T-helper 22 cell (primary cell): ENCODE measurements at places on chromosomes 6 and 20.

DNA sequence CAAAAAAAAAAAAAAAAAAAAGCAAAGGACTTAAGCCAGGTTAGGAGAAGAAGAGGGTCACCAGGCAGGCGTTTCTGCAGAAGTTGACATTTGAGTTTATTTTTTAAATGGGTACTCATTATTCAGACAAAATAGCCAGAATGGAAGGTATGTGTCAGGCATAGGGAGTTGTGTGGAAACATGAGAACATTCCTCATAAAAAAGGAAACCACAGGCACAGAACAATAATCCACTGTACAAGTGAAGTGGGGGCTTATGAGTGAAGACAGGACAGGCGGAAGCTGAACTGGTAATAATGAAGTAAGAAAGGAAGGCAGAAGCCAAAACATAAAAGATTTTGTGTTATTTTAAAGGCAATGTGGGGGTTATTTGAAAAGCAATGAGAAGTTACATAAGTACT is 104.6 kb downstream of the EPB41L2 start:
- DNase-seq: no peak

GRCh38 chr6:25173951-25174474 is 105.2 kb upstream of the CARMIL1 start:
- DNase-seq: no peak

DNA sequence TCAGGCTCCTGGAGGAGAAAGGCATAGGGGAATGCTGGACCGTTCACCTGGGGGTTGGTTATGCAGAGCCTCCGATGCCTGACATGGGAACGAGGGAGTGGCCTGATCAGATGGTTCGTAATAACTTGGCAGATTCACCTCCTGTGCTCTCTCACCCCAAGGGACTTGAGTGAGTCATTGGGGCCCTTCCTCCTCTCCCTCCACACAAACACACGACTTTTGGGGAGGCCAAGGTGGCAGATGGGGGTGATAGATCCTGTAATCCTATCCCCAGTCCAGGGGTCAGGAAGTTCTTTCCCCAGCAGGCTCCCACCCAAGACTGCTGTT is 45.6 kb upstream of the ARFGEF2 start:
- DNase-seq: no peak

- no peak for DNase-seq
Observed at GRCh38 chr20:37396416-37397075, 50.6 kb downstream of the SRC start.

DNA sequence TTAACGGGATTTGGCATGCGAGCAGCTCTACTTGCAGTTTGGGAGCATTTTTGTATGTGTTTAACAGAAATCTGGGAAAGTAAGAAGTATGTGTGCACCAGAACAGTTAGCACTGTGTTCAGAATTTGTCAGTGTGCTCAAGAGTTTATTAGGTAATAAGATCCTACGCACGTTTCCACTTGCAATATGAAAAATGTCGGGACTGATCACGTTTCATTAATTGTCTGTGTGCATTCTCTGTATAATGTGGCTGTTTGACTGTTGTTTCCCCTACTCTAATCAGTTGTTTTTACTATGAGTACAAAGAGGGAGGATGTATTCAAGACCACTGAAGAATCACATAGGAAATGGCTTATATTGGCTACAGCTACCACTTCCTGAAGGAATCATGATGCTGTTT is 349.7 kb upstream of the POU3F2 start:
- DNase-seq: no peak

DNA sequence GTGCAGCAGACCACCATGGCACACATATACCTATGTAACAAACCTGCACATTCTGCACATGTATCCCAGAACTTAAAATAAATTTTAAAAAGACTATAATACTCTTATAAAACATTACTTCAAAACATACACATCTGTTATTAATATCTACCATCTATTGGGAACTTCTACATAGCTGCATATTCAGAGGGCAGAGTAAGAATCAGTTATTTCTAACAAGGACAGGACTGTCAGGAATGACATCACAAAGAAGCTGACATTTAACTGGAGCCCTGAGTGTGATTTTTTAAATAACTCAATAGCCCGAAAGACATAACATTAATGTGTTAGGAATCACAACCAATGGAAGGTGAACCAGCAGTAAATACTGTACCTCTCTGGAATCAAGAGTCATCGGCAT is 276.7 kb upstream of the ECI2 start:
- DNase-seq: no peak

GRCh38 chr6:93048381-93048780 is 371.0 kb downstream of the EPHA7 start:
- no peak for DNase-seq

DNA sequence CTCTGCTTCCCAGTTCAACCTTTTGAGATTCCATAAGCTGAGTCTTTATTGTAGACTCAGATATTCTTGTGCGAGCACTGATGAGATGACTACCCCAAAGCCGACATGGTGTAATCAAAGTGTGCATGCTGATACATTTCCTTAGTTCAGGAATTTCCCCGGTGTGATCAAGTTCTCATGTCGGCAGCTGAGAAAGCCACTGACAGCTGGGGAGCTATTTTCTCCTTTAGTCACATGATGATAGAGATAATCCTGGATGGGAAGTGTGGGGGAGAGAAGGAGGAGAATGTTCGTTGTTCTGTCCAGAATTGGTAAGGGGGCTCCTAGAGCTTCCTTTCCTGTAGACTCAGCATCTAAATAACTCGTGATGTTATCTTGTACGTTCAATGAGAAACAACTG is 7.7 kb upstream of the CAP2 start:
- DNase-seq: no peak

DNA sequence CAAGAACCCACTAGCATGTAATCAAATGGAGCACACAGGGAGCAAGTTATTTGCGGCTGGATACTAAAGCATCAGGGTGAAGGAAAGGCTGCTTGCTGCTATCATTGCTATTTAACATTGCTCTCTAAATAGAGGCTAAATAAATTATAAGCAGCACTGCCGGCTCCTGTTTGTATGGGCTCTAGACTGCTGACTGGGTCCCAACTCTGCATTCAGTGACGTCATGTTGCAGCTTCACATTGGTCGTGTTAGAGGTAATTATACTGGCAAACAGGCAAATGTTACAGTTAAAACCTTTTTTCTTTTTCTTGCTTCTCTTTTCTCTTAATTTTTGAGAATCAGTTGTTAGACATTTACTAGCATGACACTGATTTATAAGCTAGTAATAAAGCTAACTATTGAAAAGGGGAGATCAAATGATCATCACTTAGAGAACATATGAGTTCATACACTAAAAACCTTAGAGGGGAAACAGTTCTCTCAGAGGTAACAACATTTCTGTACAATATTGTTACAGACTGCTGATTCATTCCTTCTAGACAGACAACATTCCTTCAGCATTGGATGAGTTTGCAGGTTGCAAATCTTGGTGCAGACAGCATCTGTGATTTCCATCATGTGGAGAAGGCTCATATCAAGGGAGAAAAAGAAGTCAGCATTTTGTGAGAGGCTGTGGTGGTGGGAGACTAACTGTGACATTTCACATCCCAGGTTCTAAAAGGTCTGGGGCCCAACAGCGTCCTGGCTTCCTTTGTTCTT is 15.9 kb downstream of the RFPL4B start:
- no peak for DNase-seq

GRCh38 chr6:37324131-37325033 is 29.4 kb upstream of the RNF8 start:
- no peak for DNase-seq

GRCh38 chr20:19823971-19824370 is 65.9 kb downstream of the RIN2 start:
- no peak for DNase-seq

DNA sequence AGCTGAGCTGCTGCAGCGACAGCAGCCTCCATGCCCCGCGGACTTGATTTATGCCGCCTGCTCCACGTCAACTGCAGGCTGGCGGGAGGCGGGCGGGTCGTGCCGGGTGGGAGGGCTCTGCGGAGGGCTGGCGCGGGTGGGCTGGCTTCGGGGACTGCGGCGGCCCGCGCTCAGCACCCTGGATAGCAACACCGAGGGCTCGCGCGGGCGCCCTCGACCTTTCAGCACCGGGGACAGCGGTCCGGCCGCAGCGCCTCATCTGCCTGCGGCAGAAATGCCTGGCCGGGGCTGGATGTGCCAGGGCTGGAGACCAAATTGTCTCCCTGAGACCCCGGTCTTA is 792 bp downstream of the SNAP25 start:
- DNase-seq: peak; percentile 44

DNA sequence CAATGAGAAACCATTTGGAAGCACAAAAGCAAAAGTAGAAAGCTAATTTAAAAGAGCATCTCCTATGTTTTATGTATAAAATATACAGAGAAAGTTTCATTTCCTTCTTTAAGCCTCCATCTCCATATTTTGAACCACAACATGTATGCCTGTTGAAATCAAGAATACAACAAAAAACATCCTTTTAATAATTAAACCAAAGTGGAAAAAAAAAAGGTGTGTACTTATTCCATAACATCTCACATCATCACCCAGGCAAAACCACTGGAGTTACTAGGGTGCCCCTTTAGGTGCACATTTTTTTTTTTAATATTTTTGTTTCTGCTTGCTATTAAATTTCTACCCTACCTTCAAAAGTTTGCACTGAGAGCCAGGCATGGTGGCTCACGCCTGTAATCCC is 43.0 kb downstream of the EDN1 start:
- DNase-seq: no peak

- DNase-seq: no peak
Observed at GRCh38 chr6:8993111-8993510, 557.8 kb upstream of the SLC35B3 start.

- no peak for DNase-seq
Observed at GRCh38 chr6:75428204-75428603, 65.4 kb downstream of the FILIP1 start.

- DNase-seq: no peak
Observed at GRCh38 chr20:52652271-52652670, 319.9 kb upstream of the TSHZ2 start.

DNA sequence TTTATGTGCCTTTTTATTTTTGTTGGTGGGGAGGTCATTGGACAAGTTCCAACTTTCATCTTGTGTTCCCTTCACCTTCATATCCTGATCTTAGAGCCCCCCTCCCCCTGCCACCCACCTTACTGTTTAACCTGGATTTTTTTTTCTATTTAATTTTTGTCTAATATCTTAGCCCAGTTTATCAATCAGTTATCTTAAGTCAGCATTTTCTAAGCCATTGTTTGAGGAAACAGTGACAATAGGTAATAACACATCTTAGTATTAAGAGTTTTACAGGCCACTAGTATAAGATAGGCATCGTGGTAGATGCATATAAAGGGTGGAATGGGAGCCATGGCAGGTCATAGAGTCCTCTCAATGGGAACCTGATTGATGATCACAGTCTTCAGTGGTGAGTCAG is 2.4 kb downstream of the ABT1 start:
- DNase-seq: no peak

GRCh38 chr6:9121549-9121948 is 686.2 kb upstream of the SLC35B3 start:
- DNase-seq: no peak

DNA sequence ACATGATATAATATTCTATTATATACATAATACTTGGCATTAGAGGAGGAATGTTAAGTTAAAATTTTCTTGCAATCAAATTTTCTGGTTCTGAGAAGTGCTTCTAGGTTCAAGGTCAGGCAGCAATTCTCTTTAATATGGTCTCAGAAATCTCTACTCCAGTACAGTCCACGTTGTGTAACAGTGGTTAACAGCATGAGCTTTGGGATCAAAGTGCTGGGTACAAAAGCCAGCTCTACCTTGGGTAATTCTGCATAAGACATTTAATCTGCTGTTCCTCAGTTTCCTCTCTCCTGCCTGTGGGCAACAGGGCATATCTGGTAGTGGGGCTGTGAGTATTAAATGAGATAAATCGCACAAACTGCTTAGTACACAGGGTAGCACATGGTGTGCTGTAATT is 437.8 kb downstream of the CDC5L start:
- no peak for DNase-seq

GRCh38 chr20:36866681-36867495 is 9.1 kb upstream of the TLDC2 start:
- no peak for DNase-seq

DNA sequence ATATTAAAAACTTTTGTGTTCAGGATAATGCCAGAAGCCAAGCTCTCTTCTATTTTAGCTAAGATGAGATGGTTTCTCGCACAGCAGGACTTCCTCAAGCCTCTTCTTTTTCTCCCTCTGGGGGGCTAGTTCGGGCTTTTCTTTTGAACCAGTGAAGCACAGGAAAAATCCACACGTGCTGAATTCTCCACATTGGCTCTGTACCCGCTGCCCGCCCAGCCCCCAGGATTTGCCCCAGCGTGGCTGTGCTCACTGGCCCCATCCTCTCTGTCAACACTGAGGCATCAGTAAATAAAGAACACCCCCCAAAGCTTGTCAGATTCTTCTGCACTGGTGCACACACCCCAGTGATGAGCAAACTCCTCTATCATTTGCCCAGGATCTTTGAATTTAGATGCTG is 232.8 kb downstream of the ZNF217 start:
- DNase-seq: no peak

DNA sequence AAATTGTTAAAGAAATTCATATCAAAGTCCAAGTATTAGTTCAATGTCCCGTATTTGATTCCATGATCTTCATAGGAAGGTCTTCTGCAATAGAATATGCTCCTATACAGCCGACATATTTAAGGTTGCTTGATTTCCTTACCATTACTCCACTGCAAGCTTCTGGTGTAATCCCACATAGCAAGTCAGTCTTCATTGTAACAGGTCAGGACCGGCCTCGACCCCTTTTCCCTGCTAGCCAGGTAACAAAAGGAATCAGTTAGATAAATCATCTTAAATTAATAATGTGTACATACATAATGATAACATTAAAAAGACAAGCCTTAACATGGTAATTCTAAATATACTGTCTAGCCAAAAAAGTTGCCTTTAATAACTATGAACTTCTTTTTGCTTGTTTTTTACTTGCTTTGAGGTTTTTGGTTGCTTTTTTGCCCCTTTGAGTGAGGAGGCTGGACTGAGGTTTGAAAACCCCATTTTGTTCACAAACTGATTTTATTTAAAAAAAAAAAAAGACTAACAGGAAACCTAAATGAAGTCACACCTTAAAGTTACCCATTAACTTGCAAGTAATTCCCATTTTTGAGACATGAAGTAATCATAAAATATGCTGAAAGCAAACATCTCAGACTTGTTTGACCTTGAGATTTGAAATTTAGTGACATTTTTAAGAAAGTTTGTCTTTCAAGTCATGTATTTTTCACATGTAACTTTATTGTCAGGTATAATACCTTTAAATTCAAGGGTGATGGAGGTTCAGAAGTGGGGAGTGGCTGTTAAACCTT is 19.2 kb upstream of the SNX14 start:
- no peak for DNase-seq

DNA sequence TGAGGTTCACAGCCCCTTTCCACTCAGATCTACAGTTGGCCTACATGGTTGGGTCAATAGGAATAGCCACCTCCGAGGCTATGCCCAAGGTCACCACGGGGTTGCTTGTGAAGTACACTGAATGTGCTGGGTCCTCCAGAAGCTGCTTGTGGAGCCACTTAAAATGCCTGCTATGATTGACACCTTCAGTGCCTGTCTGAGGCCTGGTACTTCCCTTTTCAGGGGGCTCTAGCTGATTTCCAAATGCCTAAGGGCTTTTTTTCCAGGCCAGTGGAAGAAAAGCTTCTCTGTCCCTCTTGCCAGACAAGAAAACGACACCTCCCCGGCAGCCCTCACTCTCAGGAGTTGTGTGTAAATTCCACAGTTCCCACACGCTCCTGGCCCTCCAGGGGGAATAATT is 6.3 kb upstream of the NXT1 start:
- no peak for DNase-seq
